ENCODE measurements at places on chromosomes 1 and 21.

DNA sequence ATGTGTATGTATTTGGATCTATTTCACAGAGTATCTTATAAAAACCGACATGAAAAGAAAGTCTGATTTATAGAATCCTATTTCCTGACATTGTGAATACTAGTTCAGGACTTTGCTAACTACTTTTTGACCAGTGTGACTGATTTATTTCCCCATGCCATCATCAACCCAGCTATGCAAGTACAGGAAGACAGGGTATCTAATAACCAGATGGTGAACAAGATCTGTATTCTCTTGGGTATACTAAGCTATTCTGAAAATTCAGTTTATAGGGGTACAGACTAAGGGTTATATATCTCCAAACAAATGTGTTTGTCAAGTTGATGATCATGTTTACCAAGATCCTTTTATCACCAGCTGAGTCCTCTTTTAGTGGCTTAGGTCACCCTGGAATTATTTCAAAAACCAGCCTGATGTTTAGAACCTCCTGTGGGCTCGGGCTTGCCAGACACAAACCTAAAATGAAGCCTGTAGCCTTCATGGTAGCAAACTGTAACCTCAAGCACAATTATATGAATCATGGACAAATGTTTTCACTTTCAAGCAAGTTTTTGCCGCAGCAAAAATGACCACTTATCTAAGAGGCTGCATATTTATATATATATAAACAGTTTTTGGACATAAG, 185.1 kb downstream of the FGGY start:
- DNase-seq: no peak

DNA sequence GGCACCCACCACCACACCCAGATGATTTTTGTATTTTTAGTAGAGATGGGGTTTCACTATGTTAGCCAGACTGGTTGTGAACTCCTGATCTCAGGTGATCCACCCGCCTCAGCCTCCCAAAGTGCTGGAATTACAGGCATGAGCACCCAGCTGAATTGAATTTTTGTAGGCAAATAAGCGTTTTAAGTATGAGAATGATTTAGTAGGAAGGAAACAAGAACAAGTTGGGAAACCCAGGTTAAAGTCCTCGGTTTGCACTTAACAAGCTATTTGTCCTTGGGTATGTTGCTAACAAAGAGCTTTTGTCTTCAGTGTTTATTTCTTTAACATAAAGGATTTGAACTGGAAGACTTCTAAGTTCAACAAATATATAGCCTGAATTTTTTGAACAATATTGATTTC, 23.9 kb downstream of the BTF3L4 start:
- DNase-seq: no peak

DNA sequence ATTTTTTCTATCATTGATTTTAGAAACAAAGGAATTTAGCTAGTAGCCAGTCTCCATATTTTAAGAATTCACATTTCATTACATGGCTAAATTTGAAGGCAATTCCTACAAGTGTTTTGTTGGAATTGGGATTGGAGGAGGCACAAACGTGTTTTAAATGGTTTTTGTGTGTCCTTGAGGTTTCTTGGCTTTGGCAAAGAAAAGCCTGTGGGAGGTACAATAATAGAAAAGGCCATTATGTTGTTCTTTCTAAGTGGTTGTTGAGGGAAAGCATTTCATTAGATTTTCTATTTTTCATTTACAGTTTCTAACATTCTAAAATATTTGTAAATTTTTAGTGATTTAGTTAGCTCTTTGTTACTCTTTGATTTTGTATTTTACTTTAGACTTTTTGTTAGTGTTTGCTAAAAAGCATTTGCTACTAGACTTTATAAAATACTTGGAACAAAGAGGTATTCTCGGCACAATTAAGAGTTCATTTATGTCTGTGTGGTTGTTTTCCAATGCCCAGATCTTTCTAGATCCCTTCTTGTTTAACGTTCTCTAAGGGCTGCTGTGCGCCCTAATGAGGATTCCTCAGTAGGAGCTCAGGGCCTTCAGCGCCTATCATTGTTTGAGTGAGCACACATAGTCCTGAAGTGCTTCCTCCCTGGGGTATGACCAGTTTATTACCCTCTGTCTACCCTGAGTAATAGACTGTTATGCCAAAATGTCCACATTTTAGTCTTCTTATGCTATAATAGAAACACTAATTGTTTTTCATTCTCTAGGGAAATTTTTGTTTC, 70.0 kb upstream of the KIAA1614 start:
- no peak for DNase-seq

GRCh38 chr1:3690282-3691065, 38.2 kb downstream of the TP73 start:
- no peak for DNase-seq

- DNase-seq: no peak
These were observed 25.7 kb downstream of the DIO1 start for GRCh38 chr1:53919675-53920066.

GRCh38 chr1:231743966-231744365, 117.4 kb downstream of the DISC1 start:
- no peak for DNase-seq

DNA sequence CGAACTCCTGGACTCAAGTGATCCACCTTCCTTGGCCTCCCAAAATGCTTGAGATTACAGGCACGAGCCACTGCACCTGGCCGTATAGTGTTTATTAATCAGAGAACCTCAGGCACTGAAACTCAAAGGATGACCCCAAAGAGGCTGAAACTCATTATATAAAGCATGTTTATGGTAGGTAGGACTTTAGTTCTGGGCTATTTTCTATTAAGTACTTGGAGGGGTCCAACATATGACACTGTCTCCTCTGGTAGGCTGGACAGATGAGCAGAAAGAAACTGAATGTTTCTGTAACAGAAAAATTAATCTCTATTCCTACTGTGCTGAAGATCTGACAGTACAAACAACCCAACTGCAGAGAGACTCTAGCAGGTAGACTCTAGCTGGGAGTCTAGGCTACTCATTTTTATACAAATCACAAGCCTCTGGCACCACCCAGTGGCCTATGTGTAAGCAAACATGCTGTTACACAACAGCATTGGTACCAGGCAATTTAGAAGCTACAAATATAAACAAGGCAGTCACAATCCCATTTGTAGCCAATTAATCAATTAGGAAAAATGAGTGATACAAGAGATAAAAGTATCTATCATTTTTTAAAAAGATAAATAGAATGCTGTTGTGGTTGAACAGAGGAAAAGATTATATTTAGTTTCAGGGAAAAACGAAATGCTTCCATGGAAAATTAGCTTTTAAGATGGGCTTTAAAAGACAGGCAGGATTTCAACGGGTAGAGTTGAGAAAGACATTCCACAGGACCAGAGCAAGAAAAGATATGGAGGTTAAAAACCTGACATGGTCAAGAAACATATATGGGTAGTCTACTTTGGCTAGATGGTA, 10.4 kb downstream of the DCAF8 start:
- DNase-seq: peak; percentile 61

GRCh38 chr1:1398677-1399186, 403 bp downstream of the CCNL2 start:
- no peak for DNase-seq

- peak; percentile 3 for DNase-seq
These were observed 64.0 kb downstream of the DHRS3 start for GRCh38 chr1:12553963-12554362.

DNA sequence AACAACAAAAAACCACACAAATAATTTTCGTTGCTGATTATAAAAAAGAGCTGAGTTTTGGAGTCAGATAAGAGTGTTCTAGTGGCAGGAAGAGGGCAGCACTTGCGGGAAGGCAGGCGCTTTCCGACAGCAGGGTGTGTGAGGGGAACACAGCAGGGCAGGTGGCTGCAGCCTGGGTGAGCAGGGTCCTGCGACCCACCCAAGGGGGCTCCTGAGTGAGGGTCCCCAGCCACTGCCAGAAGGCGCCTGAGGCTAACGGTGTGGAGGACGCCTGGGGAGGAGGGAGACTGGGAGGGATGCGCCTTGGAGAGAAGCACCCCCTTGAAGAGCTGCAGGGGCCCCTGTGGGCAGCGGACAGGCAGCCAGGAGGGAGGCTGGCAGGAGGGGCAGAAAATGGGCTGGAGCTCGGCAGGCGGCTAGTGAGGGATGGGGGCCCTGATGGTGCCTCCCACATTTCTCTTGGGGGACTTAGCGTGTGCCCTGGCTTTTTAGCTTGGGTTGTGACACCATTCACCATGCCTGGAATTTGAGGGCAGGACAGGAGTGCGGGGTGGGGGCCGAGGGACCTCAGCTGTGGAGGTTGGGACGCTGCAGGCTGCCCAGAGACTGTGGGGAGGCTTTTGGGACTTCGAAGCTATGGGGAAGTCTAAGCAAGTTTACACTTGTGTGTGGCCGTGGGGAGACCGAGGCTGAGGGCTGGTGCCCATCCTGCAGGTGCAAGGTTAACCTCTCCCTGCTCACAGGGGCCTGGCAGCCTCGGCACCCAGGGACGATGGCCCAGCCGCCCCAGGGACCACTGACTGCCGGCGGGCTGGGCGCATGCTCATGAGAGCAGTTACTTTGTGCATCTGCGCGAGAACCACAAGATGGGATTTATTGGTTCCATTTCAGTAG, 111.4 kb downstream of the SIK1 start:
- no peak for DNase-seq

GRCh38 chr1:7432900-7433380, 338.2 kb upstream of the VAMP3 start:
- no peak for DNase-seq

- DNase-seq: no peak
These were observed 3.1 kb downstream of the RNF207 start for GRCh38 chr1:6208723-6209660.

DNA sequence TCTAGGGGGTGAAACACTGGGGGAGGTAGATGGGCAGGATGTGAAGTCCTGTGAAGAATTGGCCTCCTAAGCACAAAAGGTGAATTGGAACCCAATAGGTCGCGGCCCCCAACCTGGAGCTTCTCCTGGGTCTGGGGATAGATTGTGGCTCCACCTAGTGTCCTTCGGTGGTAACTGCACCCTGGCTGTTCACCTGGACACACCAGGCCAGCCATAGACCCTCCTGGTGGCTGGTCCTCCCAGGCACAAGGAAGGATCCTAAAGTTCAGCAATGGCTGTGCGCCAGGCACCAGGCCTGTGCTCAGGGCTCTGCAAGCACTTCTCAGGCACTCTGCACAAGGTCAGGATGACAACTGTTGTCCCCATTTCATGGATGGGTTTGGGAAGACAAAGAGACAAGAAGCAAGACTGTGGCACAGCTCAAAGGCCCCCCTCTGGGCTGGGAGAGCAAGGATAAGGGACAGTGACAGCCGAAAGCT, 13.5 kb downstream of the ESPN start:
- DNase-seq: peak; percentile 91

GRCh38 chr1:177884479-177885021, 85.3 kb downstream of the SEC16B start:
- no peak for DNase-seq

GRCh38 chr1:229318056-229318455, 24.8 kb downstream of the CCSAP start:
- DNase-seq: no peak

DNA sequence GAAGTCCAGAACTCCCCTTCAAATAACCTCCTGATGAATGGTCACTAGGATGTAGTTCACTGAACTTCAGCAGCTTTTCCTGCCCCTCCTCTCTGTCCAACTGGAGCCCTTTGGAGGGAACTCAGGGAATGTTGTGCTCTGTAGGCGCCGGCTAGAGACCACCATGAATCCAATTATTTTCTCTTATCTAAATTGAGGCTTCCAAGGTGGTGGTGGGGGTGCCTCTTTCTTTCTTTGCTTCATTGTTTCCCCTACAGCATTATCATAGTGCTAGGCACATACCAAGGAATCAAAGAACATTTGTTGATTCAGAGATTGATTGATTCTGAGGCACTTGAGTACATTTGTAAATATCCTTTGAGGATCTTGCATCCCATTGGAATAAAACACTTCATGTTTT, 426.6 kb upstream of the PLXNA2 start:
- no peak for DNase-seq

DNA sequence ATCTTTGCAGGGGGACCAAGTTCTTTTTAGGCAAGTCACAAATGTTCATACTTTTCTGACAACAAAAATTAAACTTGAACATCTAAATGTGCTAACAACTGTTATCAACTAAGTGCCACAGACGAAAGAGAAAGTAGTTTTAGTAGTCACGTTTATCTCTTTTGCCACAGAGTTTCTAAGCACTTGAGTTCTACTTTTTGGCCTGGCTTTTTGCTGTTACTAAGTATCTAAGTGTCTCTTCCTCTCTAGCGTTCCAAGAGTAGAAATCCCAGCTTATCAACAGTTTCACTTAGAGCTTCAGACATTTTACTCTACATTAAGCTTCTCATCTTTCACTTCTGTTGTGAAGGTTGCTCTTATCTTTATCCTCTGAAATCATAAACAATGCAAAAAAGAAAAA, 34.2 kb downstream of the GATAD2B start:
- DNase-seq: no peak

DNA sequence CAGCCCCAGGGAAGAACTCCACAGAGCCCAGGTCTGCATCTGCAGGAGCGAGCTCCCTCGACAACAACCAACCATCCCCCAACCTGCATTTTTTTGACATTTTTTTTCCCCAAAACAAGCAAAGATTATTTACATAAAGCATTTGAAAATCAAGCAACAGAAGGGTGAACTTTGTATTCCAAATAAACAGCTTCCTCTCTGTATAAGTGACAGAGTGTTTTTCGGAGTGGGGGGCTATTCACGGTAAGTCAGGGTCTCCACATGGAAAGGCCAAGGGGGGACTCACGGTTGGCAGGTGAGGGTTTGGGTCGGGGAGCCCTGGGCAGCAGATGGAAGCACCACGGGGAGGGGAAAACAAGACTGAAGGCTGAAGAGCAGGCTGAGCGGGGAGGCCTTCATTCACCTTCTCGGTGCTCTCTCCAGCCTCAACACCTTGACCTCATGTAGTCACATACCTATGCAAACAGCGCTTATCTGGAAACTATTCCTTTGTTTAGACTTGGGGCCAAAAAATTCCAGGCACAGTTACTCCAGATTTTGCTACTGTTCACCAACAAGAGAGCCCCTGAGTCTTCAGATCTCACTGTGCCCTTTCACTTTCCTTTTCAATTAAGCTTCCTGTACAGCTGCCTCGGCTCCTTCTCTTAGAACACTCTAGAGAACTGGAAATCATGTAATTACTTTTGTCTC, 27.6 kb downstream of the C2CD2 start:
- peak; percentile 47 for DNase-seq

DNA sequence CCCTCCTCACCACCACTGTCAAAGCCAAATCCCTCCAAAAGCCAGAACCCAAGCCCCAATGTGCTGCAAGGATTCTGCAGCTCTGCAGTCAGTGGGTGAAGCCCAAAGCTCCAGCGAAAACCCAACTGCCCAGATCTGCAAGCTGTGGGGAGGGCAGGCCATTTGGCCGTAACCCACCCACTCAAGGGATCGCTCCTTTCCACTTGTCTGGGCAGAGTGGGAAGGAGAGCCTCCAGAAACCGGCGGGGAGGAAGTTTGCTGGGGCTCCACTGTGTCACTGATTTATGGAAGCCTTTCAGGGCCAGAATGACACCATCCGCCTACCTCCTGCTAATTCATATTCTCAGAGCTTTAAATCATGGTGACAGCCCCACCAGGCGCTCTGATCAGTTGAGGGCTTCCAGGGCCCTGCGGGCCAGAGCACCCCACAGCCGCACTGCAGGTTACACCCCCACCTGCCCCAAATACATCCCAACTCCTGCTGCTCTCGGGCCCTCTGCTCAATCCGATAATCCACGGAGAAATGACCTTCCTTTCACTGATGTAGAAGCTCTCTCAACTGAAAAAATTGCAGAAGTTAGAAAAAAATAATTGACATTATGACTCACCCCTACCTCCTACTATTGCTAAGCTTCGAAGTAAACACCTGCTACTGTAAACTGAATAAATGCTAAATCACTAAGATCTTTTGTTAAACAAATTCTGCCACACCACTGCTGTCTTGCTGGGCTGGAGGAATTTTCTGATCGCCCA, 40.6 kb upstream of the RAB4A start:
- DNase-seq: no peak
